ENCODE measurements at places on chromosomes 2 and 18.

DNA sequence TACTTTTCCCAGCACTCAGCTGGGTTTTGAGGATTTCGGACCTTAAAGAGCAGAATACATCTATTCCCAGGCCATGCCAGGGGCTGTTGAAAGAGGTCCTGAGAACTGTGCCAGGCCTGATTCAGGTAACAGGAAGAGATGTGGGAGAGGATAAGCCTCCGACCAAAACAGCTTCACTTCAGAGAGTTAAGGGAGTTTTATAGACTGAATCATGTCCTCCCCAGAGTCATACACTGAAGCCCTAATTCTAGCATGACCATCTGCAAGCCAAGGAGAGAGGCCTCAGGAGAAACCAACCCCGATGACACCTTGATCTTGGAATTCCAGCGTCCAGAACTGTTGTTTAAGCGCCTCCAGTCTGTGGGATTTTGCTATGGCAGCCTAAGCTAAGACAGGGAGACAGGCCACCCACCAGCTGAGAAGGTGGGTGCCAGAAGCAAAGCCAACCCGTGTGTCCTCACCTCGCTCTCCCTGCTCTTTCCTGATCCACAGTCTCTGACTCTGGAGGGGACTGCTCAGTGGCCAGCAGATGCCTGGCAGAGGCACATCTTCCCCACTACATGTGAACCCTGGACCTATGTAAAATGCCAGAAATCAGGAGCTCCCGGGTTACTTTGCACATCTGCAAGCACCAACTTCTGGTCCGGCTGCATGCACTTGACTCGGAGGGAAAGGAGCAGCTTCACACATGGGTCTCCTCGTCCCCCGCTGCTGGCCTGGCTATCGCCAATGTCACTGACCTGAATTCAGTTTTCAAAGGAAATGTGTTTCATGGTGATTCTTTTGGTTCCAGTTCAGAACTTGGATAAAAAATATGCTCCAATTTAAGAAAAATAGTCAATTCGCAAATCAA, 116.8 kb upstream of the EPC2 start:
- no peak for DNase-seq

DNA sequence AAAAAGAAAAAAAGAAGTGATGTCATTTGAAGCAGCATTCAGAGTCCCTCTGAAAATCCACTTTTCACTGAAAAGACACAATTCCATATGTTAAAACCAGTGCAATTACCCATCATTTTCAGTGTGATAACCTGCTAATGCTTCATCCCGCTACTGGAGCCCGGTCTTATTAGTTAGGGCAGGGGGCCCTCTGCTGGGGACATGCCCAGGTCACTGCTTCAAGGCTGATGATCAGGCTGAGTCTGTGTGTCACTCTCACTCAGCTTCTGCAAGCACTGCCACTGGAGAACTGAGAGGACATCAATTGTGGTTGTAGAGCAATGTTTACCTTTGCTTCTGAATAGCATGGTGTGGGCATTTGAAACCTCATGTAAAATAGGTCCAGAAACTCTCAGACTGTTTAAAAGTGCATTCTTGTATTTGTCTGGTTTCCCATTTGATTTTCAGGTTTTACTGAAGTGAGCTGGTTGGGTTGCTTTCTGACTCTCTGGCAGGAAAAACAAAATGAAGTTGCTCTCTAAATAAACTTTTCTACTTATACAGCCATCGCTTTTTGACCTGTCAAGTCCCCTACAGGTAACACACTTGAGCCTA, 49.2 kb upstream of the NXPH2 start:
- DNase-seq = peak; percentile 20

- DNase-seq = no peak
Measured at GRCh38 chr2:224331698-224332097, 70.2 kb downstream of the FAM124B start.

GRCh38 chr2:175175896-175176295, 5.6 kb downstream of the ATP5MC3 start:
- DNase-seq = no peak

DNA sequence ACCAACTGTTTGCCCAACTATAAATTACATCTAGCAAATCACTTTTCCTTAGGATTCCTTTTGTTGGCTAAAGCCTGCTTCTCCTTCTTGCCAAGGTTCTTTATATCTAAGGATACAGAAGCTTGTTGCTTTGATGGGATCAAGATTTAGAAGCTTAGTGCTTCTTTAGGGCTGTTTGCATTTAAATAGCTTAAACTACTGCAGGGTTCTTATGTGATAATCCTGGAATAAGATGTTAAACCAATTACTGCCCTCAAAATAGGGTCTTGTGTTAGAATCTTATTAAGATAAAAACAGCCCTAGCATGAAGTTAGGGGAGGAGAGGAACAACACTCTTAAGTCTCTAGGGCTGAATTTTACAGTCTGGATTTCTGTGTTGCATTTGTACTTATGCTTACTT, 64.2 kb downstream of the KIF5C start:
- DNase-seq = no peak

GRCh38 chr2:69097891-69098655, 85.1 kb downstream of the ANTXR1 start:
- DNase-seq = no peak

DNA sequence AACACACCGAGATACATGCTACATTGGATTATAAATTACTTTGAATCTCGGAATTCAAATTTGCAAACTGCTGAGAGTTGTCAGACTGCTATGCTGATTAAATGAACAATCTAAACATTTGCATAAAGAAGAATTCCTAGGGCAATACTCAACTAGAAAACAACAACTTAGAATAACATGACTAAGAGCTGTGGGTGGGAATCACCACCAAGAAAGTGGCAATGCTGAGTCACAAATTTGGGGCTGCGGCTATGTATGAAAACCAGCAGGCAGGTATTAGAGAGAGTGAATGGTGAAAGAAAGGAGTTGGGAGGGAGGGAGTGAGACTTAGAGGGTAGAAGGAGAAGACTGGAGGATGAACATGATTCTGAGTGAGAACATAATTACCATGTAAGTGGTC, 559.5 kb downstream of the PIK3C3 start:
- no peak for DNase-seq

- no peak for DNase-seq
Measured at GRCh38 chr2:238881353-238882081, 33.6 kb downstream of the TWIST2 start.

DNA sequence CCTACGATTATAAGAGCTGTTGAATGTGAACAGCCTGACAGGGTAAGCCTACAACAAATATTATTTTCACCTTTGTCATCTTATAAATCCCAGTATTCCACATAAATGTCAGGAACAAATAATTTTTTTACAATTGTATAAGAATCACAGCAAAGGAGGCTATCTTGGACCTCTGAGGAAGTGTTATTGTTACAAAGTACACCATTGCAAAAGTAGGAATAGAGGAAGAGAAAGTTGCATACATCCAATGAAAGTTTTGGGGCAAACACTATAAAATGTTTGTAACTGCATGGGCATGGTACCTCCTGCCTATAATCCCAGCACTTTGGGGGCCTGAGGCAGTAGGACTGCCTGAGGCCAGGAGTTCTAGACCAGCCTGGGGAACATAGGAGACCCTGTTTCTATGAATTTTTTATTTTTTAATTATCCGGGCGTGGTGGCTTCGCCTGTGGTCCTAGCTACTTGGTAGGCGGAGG, 715 bp upstream of the MEMO1 start:
- no peak for DNase-seq

DNA sequence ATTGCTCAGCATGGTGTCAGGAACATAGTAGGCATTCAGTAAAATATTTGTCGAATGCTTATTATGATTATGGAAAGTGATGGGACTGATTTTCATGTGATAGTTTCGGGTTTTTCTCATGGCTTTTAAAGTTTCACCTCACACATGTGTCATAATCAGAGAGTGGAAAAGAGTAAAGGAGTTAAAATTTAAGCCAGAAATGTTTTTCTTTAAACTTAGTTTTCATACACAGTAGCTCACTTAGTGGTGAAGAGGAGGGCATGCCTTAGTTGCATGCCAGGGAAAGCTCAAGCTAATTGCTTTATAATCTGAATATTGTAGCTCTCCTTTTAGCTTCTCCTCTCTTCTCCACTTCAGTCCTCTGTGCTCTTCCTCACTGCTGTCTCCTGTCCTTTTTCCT, 38.0 kb downstream of the EHBP1 start:
- DNase-seq = no peak

DNA sequence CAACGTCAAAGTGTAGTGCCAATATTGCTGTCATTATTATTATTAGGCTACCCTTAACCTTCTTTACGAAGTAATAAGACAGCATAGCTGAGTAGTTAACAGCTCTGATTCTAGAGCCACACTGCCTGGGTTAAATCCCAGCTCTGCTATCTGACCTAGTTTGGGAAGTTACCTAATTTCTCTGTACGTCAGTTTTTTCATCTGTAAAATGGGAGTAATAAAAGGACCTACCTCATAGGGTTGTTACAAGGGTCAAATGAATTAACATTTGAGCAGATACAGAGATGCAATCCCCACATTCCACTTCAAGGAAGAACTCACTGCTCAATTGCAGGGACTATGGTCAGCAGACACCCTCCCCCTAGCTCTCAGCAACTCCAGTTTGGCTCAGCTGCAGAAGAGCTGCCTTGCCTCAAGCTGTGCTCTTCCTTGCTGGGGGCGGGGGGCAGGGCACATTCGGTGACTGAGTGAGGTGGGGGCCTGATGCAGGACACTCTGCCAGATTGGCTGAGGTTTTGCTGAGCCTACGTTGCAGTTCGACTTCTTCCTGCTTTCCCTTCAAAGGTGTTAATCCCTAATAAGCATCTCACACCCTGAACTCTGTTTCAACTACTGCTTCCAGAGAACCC, 11.0 kb upstream of the LGALSL start:
- no peak for DNase-seq

GRCh38 chr2:82790206-82791021, 1668.7 kb downstream of the SUCLG1 start:
- DNase-seq = no peak

DNA sequence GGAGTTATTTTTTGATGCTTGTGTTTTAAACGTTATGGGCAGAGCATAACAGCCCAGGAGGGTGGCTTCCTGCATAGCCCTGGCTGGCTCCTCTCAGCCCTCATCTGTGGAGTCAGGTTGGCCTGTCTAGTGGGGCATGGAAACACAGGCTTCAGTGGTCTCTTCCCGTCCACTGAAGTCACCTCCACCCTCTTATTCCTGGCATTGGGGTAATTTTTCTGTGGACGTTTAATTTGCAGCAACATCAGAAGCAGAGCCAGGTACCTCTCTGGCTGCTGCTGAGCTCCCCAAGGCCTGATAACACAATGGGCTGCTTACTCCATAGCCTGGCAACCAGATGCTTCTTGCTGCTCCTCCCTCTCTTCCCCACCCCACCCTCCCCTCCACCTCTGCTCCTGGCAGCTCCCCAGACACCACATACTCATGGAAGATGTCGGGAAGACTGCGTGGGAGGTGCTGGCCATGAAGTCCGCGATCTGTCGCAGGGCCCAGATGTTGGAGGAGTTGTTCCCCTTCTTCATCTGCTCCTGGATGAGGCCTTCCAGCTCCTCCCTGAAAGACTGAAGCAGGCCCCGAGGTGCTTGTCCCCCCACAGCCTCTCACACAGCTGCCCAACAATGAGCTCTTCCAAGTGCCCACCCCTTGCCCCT, 64.0 kb downstream of the ADD2 start:
- no peak for DNase-seq

DNA sequence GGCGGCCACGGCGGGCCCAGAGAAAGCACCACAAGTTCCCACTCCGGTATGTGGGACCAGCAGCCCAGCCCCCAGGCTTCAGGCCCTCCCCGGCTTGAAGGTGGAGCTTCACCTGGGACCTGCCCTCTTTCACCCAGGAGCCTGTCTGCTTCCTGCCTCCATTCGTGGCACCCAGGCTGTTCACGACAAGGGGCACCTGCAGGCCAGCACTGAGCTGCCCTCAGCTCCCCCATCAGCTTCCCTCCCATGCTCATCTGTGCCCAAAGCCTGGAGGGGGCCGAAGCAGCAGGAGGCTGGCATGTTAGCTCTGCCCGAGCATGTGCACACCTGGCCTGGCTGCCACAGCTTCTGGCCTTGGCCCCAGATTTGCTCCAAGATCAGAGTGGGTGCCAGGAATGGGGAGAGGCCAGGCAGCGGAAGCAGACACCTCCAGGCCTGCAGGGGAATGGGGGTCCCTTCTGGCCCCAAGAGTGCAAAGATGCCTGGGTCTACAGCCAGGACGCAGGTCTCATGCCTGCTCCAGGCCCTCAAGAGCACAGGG, 312.4 kb upstream of the SYT4 start:
- no peak for DNase-seq

GRCh38 chr18:25896178-25896780, 194.1 kb downstream of the SS18 start:
- no peak for DNase-seq

DNA sequence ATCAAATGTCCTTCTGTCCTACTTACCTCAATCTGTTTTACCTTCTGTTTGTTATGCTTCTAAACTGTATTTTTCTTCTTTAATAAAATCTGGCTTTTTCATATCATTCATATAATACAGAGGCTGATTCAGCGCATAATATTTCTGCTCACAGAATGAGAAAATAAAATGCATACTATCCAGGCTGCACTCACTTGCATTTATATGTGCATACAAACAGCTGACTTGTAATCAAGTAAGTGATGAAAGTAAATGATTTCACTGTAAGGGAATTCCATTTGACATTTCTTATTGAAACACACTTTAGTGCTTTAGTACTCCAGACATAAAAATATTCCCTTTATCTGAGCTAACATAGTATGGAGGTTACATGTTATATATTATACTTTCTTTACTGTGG, 75.3 kb upstream of the PROKR1 start:
- DNase-seq = no peak

- DNase-seq = no peak
Measured at GRCh38 chr2:187547353-187547979, 6.8 kb downstream of the TFPI start.

- DNase-seq = no peak
Measured at GRCh38 chr2:102986826-102987490, 225.1 kb downstream of the TMEM182 start.

GRCh38 chr2:170744248-170745002, 25.8 kb upstream of the ERICH2 start:
- no peak for DNase-seq

GRCh38 chr2:88188748-88189147, 18.6 kb downstream of the THNSL2 start:
- DNase-seq = no peak

GRCh38 chr2:222739939-222740338, 68.5 kb downstream of the MOGAT1 start:
- DNase-seq = no peak
